ENCODE measurements at places on chromosomes 6 and 20. TPM values are rescaled to one million over a fixed set of nuclear protein-coding genes. Genes with fewer than 3 reads are reported as not detected.

- DNase-seq = no peak
Measured at GRCh38 chr6:76885861-76886301, 577.4 kb downstream of the HTR1B start.

- DNase-seq = no peak
Measured at GRCh38 chr6:161745594-161746141, 471.8 kb upstream of the AGPAT4 start.

The KCNG1 gene
- total RNA-seq = 2.3 TPM

The SLC9A8 gene
- 18.7 TPM for total RNA-seq

The NMBR gene
- not detected for total RNA-seq

Measured in left colon (tissue), 2 donors.